ENCODE measurements at places on chromosomes 5 and 9. TPM values are rescaled to one million over a fixed set of nuclear protein-coding genes. Genes with fewer than 3 reads are reported as not detected.
A peak's percentile ranks its signal among the peaks of the same experiment; 100 is the strongest.

Gene BARX1
- total RNA-seq: not detected

Gene DOK3
- not detected for total RNA-seq

Gene DOCK8
- not detected for total RNA-seq

Gene HAVCR2
- total RNA-seq: 2.0 TPM

DNA sequence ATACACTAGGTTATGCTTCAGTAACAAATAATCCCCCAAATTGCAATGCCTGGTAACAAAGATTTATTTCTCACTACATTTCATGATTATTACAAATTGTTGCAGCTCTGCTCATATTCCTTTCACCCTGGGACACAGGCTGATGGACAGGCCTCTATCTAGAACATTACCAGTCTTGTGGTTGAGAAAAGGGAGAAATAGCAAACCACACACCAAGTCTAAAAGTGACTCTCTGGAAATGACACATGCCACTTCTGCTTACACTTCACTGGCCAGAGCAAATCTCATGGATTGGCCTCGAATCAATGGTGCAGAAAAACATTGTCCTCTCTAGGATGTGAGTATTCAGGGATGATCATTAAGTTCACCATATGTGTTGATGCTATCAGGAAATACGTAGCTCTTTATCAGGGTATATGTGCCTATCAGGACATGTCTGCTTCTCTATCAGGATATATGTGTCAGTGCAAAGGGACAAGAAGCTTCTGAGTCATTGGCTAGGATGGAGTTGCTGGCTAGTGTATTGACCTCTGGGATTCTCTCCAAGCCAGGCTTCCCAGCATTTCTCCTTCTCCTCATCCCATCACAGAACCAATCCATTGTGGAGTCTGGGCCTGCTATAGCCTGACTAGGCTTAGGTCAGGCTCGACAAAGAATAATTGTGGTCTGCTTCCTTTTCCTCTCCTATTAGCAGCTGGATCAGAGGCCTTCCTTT, 91.1 kb upstream of the CEP78 start:
- no peak for DNase-seq

GRCh38 chr9:108430655-108431054, 425.1 kb downstream of the ACTL7B start:
- no peak for DNase-seq

GRCh38 chr5:42605490-42605889, 151.1 kb upstream of the CCDC152 start:
- no peak for DNase-seq

GRCh38 chr5:97136475-97136874, 5.9 kb downstream of the LIX1 start:
- DNase-seq: no peak

DNA sequence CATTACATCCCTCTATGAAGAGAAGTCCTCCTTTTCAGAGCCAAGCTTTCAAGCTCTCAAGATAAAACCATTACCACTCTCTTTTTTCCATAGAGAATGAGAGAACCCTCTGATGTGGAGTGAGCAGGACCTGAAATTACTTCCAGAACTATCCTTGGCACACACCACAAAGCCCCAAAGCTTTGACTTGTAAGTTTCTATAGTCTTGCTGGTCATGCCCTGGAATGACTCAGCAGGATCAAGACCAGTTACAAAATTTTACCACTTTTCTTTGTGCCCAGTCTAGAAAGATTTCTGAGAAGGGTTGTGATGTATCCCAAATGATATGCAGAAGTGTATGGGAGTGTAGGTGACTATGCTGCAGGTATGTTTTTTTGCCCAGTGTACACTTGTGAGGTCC, 760.6 kb downstream of the TLE1 start:
- DNase-seq: peak; percentile 36

DNA sequence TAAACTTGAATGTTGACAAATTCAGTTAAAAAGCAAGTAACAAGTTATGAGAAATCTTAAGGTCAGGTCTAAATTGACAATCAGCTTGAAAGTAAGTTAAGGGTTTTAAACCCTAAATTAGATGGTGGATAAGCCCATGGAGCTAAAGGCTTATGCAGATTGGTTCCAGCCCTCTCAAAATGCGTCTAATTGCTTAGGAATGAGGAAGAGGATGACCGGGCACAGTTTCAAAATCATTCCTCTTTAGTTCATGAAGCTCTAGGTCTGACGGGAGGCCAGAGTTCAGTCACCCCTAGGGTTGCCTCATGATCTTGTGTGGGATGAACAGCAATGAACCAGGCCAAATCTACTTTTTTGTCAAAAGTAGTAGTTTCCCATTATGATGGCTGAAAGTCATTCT, 75.4 kb downstream of the SLC38A9 start:
- DNase-seq: peak; percentile 17

- DNase-seq: peak; percentile 30
These were observed 24.7 kb downstream of the KLF9 start for GRCh38 chr9:70389621-70390266.

- no peak for DNase-seq
These were observed 53.5 kb upstream of the GARNL3 start for GRCh38 chr9:127210851-127211730.

DNA sequence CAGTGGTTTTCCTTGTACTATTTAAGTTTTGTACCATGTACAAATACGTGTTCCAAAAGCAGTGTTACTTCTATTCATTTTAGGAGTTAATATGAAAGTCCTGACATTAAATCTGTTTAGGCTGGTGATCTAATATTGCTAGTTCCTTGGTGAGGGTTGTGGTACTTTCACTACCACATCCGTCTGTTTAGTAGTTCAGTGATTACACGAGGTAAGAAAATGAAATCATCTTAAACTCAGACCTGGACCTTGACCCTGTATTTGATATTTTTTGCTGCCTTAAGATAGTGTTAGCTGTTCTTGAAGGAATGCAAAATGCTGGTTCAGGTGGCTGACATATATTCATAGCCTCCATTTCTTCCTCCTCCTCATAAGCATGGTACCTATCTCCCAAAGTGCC, 50.3 kb downstream of the MTAP start:
- no peak for DNase-seq

Gene PCAT7
- total RNA-seq: 0.36 TPM

- no peak for DNase-seq
These were observed 7.9 kb upstream of the NDUFS4 start for GRCh38 chr5:53552561-53552960.

Gene CARTPT
- not detected for total RNA-seq

DNA sequence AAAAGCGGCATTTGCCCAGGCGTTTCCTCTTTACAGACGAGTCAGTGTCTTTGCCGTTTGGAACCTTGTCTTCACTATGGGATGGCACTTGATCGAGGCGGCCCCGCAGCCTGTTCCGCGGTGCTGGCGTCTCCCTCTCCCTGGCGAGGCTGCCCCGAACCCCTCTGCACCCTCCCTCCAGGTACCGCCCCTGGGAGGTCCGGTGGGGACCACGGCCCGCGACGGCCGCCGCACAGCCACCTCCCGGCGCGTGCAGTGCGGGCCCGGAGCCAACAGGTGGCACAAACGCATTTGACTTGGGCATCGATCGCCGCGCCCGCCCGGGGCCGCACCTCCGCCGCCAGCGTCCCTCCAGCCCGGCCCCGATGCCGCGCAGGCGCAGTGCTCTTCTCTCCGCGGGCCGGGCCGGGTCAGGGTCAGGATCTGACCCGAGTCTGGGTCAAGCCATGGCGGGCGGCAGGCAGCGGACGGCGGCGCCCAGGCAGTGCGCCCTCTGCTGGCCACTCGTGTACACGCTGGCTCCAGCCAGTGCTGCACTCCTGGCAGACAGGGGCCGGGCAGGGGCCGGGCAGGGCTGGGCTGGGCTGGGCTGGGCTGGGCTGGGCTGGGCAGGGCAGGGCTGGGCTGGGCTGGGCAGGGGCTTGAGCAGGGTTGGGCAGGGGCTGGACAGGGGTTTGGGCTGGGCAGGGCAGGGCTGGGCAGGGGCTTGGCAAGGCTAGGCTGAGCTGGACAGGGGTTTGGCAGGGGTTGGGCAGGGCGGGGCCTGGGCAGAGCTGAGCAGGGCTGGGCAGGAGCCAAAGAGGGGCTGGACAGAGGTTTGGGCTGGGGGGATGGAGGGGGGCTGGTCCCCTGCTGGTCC, 155.8 kb upstream of the IRX4 start:
- DNase-seq: peak; percentile 15

DNA sequence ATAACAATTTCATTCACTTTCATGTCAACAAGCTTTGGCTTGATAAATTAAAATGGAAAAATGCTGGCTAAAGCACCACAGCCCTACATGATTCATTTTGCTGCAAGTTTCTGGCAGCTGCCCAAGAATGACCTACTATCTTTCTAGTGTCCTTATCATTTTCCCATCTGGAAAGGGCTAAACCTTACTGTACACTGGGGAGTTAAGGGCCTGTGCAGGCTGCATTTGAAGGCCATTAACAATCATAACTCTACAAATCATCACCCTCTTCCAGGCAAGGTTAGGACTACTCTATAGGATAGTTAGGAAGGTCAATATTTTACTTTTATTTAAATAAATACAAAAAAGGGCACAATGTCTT, 579.7 kb upstream of the ZNF608 start:
- peak; percentile 91 for DNase-seq

DNA sequence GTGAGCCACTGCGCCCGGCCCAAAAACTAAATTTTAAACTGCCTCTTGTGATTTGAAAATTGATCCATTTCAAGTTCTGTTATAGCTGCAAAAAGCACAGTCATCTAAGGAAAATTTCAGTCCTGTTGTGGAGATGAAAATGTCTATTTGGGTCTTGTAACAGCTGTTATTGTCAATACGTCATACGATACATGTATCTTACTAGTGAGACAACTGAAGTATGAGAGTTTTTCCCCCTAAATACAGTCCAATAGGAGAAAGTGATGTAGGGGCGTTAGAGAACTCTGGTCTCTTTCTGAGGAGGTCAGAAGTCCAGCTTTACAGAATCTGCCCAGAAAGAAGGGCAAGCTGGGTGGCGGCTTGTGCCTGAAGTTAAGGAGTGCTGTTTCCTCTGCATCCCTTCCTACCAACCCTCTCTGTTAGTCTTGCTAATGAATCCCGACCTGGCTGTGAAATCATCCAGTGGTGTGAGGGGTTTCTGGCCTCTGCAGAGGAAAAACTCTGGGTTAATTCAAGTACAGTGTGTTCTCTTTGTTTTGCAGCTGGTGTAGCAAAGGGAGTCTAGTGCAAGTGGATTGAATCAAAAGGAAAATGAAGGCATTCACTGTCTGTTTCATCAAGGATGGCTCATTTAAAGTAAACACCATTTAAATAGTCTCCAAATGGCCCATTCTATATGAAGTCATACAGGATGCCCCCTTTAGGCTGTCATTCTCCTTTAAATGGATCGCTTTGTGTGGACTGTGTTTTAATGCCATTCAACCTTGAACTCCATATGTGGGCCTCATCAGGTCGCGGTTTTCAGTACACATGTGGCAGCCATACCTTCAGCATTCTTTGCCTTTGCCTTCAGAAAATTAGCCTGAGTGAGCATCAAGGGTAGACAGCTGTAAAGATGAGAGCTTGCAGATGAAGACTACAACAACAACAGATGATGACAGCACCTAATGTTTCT, 59.0 kb downstream of the AOPEP start:
- DNase-seq: peak; percentile 75

- no peak for DNase-seq
These were observed 1175.5 kb downstream of the MAT2B start for GRCh38 chr5:164680812-164681520.

GRCh38 chr9:106179191-106179590, 484.9 kb downstream of the TMEM38B start:
- no peak for DNase-seq

DNA sequence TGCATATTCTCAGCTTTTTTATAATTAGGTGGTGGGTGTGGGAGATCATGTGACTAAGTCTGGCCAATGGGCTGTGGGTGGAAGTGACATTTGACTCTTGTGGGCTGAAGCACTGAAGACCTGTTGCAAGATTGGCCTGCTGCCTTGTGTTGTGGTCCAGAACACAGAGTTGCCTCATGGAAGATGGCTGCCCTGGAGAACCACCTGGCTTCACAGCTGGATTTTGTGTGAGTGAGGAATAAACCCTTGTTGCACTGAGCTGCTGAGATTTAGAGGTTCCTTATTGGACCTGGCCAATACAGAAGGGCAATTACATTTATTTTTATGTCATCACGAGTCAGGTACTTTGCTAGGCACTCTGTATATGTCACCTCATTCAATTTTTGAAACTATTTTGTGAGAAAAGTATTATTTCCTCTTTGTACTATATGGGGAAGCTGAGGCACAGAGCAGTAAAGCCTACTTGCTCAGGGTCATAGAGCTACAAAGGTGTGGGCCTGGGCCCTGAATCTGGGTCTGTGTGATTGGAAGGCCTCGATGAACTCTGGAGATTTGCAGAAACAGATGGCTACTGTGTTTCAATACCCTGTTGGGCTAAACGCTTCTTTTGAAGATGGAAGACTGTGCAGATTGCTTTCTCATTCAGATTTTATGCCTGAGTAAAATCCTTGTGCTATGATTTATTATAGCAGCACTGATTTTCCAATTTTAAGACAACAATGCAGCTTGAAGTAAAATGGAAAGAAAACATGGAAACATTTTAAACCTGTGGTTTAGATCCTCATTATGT, 71.2 kb upstream of the TBC1D2 start:
- DNase-seq: peak; percentile 70

Gene ZNF366
- not detected for total RNA-seq

DNA sequence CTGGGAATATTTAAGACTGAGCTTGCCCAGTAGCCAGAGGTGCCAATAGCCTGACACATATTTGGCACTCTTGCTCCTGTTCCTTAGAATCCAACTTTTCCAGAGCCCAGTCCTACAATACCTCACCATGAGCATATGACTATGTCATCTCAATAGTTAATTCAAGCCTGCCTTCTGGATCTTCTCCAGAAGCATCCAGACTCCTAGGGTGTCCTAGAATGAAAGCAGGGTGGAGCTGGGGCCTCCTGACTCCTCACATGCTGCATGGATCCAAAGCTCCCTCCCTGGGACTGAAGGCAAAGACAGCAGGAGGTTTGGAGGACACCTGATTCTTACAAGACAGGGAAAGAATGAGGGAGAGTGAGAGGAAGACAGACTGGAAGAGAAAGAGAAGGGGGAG, 37.9 kb downstream of the SH3TC2 start:
- DNase-seq: no peak

Gene REEP2
- 5.5 TPM for total RNA-seq

DNA sequence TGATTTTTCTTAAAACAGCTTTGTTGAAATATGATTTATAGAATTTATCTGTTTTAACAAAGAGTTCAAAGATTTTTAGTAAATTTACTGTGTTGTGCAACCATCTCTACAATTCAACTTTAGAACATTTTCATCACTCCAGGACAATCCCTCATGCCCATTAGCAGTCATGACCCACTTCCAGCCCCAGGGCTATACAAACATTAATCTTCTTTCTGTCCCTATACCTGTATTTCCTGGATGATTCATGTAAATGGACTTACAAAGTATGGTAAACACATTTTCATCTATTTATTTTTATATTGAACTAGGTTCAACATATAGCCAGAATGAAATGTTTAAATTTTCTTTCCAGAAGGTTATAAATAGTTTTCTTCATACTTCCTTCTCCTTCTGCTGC, 127.8 kb upstream of the CCDC180 start:
- no peak for DNase-seq

Gene MED27
- total RNA-seq: 37.7 TPM

- no peak for DNase-seq
These were observed 44.4 kb upstream of the ABCA1 start for GRCh38 chr9:104972242-104972866.

DNA sequence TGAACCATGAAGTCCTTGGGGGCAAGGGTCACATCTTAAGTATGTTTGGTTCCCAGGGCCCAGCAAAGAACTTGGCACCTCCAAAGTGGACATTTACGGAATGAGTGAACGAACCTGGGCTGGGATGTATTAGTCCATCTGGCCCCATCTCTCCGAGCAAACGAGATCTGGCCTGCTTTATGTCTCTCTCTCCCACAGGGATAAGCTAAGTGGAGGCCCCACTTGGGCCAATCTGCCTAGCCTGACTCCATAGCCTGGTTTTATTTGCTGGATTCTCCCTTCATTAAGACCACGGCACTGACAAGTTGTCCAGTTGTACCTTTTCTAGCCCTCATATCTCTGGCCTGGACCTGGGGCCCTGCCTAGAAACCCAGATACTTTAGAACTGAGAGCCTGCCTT, 2.1 kb downstream of the TTLL11 start:
- DNase-seq: no peak

Data from RPMI7951 (cell line).